Spleen (tissue), 13 donors: ENCODE measurements at places on chromosomes 2 and 18. TPM values are rescaled to one million over a fixed set of nuclear protein-coding genes. Genes with fewer than 3 reads are reported as not detected.

DNA sequence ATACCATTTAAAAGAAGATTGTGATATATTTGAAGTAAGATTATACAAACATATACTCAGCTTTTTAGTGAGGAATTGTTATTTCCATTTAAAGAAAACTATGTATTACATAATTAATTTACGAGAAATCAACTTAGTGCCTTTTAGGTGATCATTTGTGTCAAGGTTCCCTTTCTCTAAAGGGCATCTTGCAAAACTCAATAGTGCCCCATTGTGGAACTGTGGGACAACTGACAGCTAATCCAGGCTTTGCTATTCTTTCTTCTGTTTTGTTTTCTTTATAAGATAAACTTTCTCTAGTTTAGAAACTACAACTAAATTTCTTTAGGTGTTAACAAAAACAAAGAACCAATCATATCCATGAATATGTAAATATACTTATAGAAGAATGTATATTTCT lies 24.3 kb upstream of the VIT start:
- no peaks in the 10 kb centered on the region for H3K36me3 ChIP-seq
- H3K27ac ChIP-seq: no peak overlapping the region
- no peak overlapping the region for H3K4me3 ChIP-seq
- DNase-seq: no peak
- no peaks in the 10 kb centered on the region for H3K4me1 ChIP-seq
- no peaks in the 10 kb centered on the region for H3K27me3 ChIP-seq

- no peaks in the 10 kb centered on the region for H3K4me1 ChIP-seq
- H3K27ac ChIP-seq: peak overlapping the region; percentile 73
- H3K4me3 ChIP-seq: no peak overlapping the region
- DNase-seq: peak; percentile 69
Measured at GRCh38 chr2:241129086-241129871, 20.0 kb downstream of the PASK start.

TMEM37 gene
- total RNA-seq: 42.6 TPM

DNA sequence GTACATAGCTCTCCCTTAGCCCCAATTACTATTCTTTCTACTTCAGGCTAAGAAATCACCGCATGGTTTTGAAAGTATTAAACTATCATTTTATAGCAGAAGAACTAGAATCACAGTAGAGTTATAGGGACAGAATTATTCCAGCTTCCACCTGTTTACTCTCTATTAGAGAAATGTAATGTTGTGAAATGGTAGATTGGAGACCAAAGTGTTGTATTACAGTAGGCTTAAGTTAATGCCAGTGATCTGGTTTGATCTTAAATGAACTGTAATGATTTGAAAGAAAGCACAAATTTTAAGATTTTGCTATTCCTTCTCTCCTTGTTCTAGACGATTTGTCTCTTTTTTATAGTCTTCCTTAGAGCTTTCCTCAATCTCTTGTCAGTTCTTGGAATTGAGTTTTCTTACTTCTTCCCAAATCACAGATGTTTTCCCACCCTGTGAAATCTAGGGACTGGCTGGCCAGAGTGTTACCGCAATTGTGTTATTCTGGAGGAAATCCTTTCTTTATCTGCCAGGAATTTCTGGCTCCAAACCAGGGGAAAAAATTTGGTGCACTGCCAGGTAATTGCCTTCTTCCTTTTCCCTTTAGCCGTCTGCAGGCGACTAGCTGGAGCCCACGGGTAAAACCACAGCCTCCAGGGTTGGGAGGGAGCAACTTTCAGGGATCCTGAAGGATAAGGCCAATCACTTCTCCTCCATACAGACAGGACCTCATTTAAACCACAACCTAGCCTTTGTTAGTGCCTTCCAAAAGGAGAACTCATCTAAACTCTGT lies 51.7 kb downstream of the NOP58 start:
- H3K4me3 ChIP-seq: no peak overlapping the region
- H3K4me1 ChIP-seq: peaks cover 4% of the 10 kb centered on the region
- H3K27me3 ChIP-seq: no peaks in the 10 kb centered on the region
- no peaks in the 10 kb centered on the region for H3K36me3 ChIP-seq
- no peak for DNase-seq

KCNF1 gene
- 0.27 TPM for total RNA-seq

DNA sequence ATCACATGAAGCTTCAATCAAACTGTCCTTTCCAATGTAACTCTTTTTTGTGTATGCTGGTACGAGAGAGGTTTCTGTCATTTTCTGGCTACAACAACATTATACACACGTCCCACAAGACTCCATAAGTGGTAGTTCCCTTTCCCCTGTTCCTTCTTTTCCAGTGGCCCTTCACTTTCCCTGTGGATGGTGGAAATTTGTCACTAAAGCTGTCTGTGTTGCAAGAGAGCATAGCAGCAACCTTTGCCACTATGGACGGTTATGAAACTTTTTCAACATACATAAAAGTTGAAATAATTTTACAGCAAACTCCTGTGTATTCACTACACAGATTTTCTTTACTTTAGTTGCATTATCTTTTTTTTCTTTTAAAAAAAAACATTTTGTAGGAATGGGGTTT lies 18.7 kb downstream of the DBI start:
- H3K27ac ChIP-seq: no peak overlapping the region
- DNase-seq: no peak
- H3K27me3 ChIP-seq: no peaks in the 10 kb centered on the region
- H3K4me3 ChIP-seq: no peak overlapping the region

DNA sequence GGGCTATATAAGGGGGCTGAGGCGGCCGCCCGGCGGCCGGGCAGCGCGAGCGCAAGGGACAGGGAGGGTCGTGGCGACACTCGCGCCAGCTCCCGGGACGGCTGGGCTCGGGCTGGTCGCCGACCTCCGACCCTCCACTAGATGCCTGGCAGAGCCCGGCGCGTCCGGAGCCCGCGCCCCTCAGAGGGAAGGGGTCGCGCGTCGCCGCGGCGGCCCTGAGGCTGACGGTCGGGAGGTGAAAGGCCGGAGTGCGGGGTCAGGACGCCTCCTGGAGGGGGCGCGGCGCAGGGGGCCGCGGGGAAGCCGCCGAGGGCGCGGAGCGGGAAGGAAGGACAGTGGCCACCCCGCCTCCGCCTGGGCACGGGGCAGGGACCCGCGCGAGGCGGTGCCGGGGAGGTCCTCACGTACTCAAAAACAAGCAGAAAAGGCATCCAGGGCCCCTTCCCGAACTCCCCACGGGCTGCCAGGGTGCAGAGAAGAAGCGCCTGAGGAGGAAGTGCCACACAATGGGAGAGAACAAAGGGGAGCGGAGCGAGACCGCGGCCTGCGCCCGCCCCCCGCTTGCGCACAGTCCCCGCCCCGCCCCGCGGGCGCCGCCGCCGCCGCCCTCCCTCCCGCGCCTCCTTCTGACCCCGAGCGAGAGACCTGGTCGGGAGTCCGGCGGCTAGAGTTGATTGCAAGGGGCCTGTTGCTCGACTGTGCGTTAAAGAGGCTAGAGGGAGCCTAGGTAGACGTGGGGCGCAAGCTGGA lies 776 bp upstream of the KLF7 start:
- peak; percentile 94 for DNase-seq
- peaks cover 37% of the 10 kb centered on the region for H3K4me1 ChIP-seq
- H3K36me3 ChIP-seq: no peaks in the 10 kb centered on the region
- peak overlapping the region; percentile 99 for H3K27ac ChIP-seq
- peaks cover 6% of the 10 kb centered on the region for H3K27me3 ChIP-seq

ST6GAL2 gene
- total RNA-seq: 0.06 TPM

DNA sequence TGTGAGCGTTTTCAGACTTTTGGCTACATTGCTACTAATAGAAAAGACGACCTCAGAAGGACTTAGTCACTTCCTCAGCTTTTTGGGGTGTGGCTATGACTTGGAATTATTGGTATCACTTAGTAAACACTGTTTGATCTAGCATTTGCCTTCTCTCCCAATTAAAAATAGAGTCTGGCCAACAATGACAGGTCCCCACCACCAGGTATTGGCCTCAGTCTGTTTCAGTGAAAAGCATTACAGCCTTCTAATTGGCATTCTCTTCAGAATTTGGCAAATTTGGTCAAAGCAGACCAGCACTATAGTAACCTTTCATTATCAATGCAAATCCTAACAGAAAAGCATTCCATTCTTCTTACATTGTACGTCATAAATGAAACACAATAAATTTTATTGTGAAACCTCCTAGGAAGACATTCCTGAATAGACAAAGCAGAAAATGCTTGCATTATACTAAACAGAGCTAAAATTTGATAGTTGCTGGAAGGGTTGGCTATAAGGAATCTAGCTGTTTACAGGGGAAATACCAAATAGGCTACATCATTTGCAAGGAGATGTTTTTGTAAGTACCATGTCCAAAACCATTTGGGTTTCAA lies 613.9 kb downstream of the IRS1 start:
- H3K4me1 ChIP-seq: no peaks in the 10 kb centered on the region
- DNase-seq: no peak
- H3K4me3 ChIP-seq: no peak overlapping the region
- H3K36me3 ChIP-seq: no peaks in the 10 kb centered on the region

YPEL5 gene
- total RNA-seq: 96.6 TPM

DNA sequence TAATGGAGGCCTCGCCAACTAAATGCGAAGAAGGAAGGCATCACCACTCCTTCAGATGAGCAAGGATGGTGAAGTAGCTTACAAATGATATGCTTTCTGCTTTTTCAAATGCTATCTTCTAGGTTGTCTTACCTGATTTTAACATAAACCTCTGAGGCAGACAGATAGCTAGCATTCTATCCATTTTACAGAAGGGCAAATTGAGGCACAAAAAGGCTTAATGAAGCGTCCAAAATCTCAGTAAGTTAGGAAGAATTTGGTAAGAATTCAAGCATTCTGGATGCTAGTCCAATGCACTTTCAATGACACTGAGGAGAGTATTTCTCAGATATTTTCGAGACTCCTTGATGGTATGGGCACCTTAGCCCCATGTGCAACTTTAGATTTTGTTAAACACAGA lies 81.8 kb downstream of the LRP2 start:
- DNase-seq: no peak
- no peak overlapping the region for H3K4me3 ChIP-seq
- no peaks in the 10 kb centered on the region for H3K4me1 ChIP-seq
- no peak overlapping the region for H3K27ac ChIP-seq
- H3K27me3 ChIP-seq: no peaks in the 10 kb centered on the region

- H3K4me3 ChIP-seq: no peak overlapping the region
- H3K27ac ChIP-seq: no peak overlapping the region
- DNase-seq: no peak
- peaks cover 3% of the 10 kb centered on the region for H3K27me3 ChIP-seq
Measured at GRCh38 chr2:217660423-217660822, 342.4 kb downstream of the TNS1 start.

- no peaks in the 10 kb centered on the region for H3K36me3 ChIP-seq
- no peaks in the 10 kb centered on the region for H3K27me3 ChIP-seq
- no peak for DNase-seq
- H3K4me1 ChIP-seq: peaks cover 4% of the 10 kb centered on the region
Measured at GRCh38 chr18:49949951-49950395, 136.6 kb upstream of the ACAA2 start.

DNA sequence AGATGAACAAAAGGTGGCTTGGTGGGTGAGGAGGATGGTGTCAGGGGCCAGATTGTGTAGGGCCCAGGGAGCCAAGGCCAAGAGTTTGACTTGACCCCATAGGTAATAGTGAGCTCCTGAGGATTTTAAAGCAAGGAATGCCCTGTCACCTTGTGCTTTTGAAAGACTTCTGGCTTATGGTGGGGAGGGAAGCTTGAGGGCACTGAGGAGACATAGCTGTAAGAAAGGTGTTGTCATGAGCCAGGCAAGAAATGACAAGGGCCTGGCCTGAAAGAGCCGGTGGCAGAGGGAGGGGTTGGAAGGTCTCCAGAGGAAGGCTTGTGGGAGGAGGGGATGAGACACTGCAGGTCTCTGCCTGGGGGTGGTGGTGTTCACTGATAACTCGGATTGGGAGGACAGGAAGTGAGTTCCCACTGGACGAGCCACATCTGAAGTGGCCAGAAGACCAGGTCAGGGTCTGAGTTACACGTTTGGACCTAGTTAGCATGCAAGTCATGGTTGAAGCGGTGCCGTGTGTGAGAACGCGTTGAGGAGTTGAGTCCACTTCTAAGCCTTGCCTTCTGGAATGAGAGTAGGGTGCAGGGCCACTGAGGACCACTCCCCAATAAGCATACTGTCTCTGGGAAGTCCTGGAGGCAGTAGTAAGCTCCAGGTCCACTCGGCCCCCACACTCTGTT lies 64.3 kb downstream of the TET3 start:
- no peak for DNase-seq
- peaks cover 8% of the 10 kb centered on the region for H3K4me1 ChIP-seq
- H3K36me3 ChIP-seq: no peaks in the 10 kb centered on the region
- no peaks in the 10 kb centered on the region for H3K27me3 ChIP-seq

DNA sequence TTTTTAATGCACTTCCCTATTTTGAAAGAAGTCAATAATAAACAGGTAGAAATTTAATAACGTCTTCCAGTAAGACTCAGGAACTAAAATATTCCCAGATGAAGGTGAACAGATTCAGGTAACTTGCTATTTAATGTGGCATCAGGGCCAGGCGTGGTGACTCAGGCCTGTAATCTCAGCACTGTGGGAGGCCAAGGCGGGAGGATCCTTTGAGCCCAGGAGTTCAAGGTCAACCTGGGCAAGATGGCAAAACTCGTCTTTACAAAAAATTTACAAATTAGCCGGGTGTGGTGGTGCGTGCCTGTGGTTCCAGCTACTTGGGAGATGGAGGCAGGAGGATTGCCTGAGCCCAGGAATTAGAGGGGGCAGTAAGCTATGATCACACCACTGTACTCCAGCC lies 81.8 kb downstream of the NXPH2 start:
- no peaks in the 10 kb centered on the region for H3K27me3 ChIP-seq
- no peak for DNase-seq
- no peak overlapping the region for H3K27ac ChIP-seq
- H3K4me3 ChIP-seq: no peak overlapping the region
- no peaks in the 10 kb centered on the region for H3K36me3 ChIP-seq

DNA sequence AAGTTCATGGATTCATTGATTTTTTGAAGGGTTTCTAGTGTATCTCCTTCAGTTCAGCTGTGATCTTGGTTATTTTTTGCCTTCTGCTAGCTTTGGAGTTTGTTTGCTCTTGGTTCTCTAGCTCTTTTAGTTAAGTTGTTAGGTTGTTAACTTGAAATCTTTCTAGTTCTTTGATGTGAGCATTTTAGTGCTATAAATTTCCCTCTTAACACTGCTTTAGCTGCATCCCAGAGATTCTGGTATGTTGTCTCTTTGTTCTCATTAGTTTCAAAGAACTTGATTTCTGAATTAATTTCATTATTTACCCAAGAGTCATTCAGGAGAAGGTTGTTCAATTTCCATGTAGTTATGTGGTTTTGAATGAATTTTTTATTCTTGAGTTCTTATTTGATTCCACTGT lies 210.6 kb downstream of the IRS1 start:
- peaks cover 22% of the 10 kb centered on the region for H3K27me3 ChIP-seq
- DNase-seq: no peak
- no peak overlapping the region for H3K27ac ChIP-seq
- H3K4me3 ChIP-seq: no peak overlapping the region

TMEM247 gene
- not detected for total RNA-seq

DNA sequence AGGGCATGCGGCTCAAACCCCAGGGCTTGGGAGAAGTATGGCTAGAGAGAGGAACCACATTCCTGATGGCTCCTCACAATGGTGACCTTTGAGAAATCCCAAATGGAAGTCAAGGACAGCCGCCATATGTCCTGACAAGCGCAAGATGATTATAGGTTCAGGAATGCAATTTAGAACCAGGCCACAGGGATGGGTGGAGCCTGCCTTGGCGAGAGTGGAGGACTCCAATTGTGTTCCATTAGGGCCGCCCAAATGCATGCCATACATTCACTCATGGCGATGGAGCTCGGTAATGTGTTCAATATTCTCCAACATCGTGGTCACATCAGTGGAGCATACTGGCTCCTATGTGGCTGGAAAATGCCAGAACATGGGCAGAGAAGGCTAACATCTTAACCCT lies 662.9 kb upstream of the ID2 start:
- H3K27me3 ChIP-seq: no peaks in the 10 kb centered on the region
- H3K36me3 ChIP-seq: no peaks in the 10 kb centered on the region
- no peak overlapping the region for H3K27ac ChIP-seq
- no peaks in the 10 kb centered on the region for H3K4me1 ChIP-seq
- H3K4me3 ChIP-seq: no peak overlapping the region
- no peak for DNase-seq
